ENCODE measurements at places on chromosomes 2 and 18.

- DNase-seq = no peak
Observed at GRCh38 chr2:197862246-197862955, 58.0 kb downstream of the PLCL1 start.

- no peak for DNase-seq
Observed at GRCh38 chr2:205760157-205760556, 77.9 kb downstream of the NRP2 start.

- DNase-seq = no peak
Observed at GRCh38 chr18:59379772-59380522, 20.9 kb upstream of the LMAN1 start.

DNA sequence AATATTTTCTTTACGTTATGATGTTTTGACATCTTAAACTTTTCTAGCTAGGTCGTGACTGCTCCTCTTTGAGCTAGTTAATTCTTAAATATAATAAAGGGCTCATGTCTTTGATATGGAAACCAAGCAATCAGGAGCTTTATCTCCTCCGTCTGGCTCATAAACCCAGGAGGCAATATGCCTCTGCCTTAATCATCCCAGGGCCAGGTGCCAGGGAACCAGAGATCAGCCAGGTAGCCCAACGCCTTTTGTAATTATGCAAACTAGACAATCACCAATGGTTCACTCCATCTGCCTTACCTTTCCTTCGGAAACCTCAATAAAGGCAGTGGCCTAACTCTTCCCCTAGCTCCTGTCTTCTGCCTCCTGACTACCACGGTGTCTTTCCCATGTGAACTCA, 213.7 kb downstream of the KCNJ3 start:
- DNase-seq = no peak

- no peak for DNase-seq
Observed at GRCh38 chr2:6946722-6947121, 29.5 kb downstream of the RNF144A start.

- no peak for DNase-seq
Observed at GRCh38 chr2:37282746-37283145, 41.9 kb downstream of the PRKD3 start.

DNA sequence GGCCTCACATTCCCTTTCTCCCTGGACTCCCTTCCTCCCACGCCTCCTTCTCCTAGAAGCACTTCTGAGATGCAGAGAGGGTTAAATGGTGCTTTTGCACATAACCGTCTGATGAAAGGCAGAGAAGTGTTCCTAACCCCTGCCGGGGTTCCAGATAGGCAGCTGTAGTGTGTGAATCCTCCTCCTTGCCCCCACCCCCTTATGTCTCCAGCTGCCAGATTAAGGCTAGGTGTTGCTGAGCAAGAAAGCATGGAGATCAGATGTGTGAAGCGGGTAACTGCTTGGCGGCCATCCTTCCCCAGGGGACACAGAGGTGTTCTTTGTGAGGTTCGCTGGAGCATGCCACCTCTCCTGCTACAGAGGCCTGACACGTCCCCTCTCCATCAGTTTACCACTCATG, 88.3 kb downstream of the NRP2 start:
- DNase-seq = no peak

- no peak for DNase-seq
Observed at GRCh38 chr2:18061717-18062116, 183.2 kb downstream of the KCNS3 start.

- DNase-seq = no peak
Observed at GRCh38 chr2:108079736-108080135, 93.4 kb downstream of the SLC5A7 start.

DNA sequence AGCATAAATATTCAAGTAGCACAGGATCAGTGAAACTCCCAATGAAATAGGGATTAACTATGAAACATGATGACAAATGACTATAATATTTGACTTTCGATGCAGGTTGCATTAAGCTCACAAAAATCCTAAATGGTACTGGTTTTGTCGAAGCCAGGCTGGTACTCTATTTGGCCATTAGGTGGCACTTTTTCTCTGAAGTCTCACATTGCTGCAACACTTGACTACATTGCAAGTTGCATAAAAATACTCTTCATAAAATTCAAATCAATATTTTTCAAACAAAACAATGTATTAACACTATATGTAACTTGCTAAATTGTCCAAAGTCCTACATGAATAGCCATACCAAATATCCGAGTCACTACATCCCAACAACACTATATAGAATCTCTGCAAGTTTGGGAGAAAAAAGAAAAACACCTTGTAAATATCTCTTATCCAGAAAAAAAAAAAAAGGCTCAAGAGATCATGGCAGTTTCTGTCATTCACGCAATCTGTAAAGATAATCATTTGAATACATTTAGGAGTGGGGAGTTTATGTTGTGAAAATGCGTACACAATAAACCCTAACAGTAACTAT, 9.5 kb downstream of the RTTN start:
- DNase-seq = no peak

GRCh38 chr2:234963773-234964615, 12.2 kb downstream of the SH3BP4 start:
- no peak for DNase-seq

DNA sequence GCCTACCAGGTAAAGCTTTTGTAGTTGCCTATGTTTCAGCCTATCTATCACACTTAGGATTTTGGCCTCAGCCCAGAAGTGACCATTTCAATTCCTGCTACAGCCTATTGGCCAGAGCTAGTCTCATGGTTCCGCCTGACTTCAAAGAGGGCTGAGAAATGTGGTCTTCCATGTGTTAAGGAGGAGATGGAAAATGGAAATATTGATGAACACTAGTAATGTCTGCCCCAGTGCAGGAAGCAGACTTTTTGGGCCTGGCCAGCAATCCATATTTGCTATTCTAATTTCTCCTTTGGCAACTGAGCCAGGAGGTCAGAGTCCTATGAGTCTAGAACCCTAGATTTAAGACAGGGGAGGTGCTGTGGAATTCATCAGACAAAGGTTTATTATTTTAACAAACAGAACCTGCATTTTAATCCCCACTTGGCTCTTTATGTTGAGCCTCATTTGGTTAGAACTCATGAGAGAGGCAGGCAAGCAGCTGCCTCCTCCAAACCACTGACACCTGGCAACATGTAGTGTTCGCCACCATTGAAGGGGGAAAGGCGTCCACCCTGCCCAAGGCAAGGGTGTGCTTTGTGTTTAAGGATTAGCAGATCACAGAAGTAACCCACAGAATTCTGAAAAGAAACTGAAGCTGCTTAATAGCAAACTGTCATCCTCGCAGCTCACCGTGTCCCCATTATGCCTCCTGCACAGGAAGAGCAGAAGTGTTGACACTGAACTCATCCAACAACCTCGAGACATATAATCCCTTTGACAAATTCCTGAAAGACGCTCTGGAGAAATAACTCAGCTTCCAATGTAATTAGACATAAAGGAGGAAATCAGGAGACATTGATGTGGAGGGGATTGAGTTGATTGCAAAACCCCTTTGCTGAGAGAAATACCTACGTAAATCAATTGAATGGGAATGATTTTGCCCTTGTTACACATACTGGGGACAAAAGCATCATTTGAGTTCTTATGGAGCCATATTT, 47.7 kb upstream of the SCG2 start:
- no peak for DNase-seq

All from left renal cortex interstitium (tissue), 4 donors.